Activated T-helper 1 cell treated with anti-CD3 and anti-CD28 coated beads, Interleukin-2, amount 50 U/mL, for 16 hours (primary cell): ENCODE measurements at places on chromosomes 1 and 21.

- no peak for DNase-seq
These were observed 165.3 kb downstream of the LTN1 start for GRCh38 chr21:28827422-28827821.

DNA sequence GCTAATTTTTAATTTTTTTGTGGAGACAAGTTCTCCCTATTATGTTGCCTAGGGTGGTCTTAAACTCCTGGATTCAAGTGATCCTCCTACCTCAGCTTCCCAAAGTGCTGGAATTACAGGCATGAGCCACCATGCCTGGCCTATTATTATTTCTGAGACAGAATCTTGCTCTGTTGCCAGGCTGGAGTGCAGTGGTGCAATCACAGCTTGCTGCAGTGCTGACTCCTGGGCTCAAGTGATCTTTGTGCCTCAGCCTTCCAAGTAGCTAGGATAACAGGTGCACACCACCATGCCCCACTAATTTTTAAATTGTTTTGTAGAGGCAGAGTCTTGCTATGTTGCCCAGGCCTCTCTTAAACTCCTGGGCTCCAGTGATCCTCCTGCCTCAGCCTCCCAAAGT is 196.3 kb downstream of the CAMTA1 start:
- no peak for DNase-seq

DNA sequence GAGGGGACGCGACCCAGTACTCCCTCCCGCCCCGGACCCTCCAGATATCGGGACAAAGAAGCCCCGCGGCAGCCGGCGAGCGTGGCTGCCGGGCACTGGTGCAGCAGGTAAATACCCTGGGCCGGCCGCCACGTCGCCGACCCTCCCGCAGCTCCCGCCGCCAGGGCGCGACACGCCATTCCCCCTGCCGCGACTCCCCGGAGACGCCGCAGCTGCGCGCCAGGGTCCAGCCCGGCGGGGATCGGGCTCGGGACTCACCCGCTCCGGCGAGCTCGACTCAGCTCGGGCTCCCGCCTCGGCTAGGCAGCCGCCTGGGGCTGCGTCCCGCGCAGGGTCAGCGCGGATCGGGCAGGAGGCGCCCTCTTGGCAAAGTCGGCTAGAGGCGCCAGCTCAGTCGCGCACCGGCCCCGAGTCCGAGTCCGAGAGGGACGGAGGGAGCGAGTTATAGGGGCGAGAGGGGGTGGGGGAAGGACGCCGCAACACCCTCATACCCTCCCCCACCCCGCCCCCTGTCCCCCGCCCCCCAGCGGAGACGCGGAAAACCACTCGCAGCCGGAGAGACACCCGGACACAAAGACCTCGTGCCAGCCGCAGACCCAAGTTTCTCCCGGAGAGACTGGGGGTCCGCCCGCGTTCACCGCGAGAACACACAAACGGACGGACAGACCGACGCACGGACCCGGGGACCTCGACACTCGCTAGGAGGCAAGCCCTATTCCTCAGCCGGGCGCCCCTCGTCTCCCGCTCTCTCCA is 985 bp downstream of the SYT6 start:
- DNase-seq, result no peak

DNA sequence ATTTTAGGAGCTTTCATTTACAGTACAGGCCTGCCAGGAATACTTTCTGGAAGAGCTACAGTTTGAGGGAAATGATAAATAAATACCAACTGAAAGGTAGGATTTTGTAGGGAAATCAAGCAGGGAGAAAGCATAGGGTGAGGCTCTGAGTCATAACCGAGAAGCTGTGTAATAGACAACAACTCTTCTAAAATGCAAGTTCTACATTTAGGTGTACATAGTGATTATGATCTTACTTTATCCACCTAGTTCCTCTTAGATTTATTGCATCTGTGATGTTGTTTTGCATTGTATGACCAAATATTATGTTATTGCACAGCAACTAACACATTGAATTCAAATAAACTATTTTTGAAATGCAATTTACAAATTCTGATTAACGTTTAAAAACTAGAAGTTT is 819.3 kb downstream of the PLA2G4A start:
- no peak for DNase-seq

GRCh38 chr1:113804421-113805255 is 7.6 kb downstream of the RSBN1 start:
- no peak for DNase-seq

DNA sequence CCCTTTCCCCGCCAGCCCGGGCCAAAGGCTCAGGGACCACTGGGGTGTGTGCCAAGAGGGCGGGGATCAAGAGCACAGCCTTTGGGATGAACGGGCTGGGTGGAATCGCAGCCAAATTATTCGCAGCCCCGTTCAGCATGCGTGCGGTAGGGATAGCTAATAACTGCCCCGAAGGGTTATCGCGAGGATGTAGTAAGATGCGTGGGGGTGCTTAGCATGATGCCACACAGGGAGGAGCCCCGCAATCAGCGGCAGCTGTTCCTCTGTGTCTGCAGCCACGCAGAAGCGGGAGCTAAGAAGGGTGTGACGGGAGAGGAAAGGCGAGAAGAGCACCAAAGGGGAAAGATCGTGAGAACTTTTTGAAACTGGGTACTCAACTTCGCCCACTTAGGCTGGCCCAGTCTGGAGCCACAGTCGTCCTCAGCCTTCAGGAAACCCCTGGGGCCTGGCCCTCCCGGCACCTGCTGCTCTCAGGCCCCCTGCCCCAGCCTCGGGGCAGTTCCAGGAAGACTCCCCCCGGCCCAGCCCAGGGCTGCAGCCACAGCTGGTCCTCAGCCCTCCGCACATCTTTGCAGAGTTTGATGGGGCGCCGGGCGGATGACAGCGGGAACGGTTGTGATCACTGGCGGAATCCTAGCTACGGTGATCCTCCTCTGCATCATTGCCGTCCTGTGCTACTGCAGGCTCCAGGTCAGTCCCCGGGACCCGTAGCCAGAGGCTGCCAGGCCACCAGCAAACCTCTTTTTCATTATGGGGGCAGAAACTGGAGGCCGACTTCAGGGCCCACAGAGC is 64.9 kb downstream of the TOR1AIP2 start:
- no peak for DNase-seq

DNA sequence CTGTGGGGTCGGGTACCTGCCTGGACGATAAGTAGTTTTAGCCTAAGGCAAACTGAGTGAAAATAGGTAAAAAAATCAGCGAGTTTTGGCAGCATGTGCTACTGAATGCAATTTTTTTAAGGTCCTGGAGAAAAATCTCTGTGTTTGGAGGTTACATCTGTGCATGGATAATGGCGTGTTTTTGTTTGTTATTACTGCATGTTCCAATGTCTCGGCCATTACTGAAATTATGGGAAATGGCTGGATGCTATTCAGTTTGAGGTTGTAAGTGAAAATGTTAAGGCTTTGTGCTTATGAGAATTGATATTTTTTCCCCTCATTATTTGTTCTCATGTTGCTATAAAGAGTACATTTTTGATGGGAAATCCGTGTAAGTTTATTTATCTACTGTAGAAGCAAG is 441.7 kb downstream of the PRDM2 start:
- no peak for DNase-seq

GRCh38 chr1:944341-945325 is 14.4 kb downstream of the NOC2L start:
- DNase-seq, result no peak

DNA sequence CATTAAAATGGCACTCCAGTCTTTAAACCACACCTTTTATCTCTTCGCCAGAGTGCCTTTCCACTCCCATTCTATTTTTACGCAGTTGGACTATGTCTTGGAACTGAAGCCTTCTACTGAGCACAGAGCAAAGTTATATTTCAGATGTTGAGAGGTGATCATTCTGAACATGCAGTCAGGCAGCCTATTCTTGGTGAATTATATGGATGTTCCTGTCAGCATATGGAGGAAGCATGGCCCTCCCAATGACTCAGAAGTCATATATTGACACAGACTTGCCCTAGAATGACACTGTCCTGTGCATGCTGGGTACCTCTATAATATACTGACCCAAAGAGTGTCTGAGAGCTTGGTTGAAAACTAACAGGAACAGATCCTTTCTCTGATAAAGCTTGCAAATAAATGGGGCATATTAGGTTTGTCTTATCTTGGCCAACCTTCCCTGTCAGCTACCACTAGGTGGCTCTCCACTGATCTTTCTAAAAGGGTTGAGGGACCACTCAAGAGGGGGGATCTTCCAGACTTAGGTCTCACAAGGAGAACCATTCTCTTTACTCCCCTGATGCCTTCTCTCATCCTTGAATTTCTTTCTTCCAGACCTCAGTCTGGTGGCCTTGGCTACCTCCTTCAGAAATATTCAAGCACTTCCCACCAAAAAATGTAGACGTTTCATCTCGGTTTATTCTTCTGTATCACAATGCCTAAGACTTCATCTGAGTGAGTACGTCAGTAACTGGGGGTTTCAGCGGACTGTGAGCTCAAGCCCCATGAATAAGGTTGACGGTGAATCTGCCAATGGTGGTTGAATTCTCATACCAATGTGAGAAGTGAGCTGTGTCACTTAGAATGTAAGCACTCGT is 11.8 kb upstream of the ALG14 start:
- DNase-seq, result no peak

GRCh38 chr21:30831194-30831765 is 1.7 kb upstream of the KRTAP7-1 start:
- no peak for DNase-seq

DNA sequence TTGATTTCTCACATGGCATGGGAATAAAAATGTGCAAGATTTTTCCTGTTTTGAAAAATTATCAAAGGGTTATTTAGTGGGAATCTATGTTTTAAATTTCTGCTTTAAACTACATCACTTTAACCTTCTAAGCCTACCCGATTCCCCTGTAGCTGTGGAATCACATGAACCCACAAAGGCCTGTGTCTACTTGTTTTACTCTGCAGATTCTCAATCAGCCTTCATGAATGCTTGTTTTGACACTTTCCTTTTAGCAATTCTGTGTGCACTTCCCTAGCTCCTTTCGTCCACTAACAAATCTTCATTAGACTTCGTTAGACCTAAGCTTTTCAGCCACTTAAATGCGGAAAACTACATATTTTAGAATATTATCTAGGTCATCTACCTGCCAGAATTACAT is 56.0 kb upstream of the C1orf21 start:
- no peak for DNase-seq

DNA sequence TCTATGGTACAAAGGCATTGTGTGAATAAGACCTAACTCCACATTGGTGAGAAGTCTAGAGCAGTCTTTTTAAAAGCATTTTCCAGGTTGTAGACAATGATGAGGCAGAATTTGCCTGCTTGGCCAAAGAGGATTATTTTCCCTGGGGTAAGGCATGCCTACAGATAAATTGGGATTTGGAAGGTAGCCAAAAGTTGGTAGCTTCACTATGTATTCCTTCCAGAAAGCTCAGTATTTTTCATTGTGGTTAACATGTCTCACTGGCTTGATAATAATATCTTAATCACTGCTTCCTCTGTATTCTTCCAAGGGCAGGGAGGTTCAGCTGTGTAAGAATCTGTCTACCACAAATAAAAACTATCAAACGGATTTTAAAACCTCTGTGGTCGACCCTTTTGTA is 590.8 kb upstream of the PRMT6 start:
- DNase-seq, result no peak

- DNase-seq, result no peak
These were observed 34.0 kb downstream of the ADAM30 start for GRCh38 chr1:119862276-119862675.

DNA sequence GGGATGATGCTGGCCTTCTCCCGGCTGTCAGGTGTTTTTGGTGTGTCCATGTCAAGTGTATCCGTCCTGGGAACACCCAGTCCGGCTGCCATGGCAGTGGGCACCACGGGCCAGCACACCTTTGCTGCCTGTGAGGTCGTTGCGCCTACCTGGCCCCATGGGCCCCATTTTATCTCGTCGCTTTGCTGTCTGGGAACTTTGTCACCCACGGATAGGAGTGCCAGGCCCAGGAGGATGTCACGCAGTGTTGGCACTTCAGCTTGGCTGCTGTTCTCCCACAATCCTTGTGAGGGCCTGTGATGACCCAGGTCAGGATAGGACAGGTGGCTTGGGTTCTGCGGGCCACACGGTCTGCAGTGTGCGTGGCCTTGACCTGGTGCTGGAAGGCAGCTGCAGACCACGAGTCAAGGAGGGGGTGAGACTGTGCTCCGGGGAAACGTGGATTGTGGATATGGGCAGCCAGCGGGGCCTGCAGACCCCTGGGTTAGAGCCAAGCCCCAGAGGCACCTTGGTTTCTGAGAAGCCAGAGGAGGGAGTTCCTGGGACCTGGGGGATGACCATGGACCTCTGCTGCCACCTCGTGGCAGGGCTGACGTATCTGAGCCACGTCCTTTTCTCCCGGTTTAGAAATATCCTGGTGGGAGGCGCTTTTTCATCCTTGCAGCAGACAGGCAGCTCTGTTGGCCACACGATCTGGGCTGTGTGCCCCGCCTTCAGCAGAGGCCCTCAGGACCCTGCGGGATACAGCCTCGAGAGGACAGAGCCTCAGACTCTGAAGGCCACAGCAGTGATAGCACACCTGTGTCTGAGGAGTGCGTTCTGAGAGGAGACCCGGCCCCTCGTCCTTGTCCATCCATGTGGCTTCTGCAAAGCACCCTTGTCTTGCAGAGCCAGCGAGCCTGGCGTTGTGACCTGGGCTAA is 161.1 kb upstream of the COL6A1 start:
- peak; percentile 60 for DNase-seq

DNA sequence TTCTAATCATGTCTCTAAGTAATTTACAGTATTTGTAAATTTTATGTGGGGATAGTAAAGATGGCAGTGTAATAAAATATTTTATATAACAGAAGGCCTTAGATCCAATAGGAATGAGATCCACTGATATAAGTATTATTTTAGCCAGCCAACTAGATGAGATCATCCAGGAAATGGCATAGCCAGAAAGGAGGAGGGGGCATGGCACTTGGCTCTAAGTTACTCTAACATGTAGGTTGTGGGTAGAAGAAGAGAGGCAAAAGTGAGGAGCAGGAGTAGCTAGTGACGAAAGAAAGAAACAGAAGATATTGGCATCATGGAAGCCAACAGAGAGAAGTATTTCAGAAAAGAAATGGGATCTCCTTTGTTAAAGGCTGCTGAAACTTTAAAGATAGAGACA is 426.1 kb downstream of the PTPRC start:
- no peak for DNase-seq

DNA sequence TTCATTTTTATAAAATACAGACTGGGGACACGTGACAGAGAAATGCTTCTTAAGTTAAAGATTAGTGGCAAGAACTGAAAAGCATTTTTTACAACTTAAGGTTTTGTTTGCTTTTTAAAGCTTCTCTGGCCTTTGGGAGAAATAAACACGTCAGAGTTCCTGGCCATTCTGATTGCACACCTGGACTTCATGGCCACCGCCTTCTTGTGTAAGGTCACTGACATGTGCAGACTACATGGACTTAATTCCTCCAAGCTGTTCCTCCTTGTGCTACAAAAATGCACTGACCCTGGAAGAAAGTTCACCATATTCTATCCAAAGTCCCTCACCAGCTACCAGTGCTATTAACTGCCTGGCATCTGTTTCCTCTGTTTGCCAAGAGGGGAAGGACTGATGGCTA is 56.1 kb downstream of the GADD45A start:
- no peak for DNase-seq
